ENCODE measurements at places on chromosomes 5 and 9.

- no peak for DNase-seq
Measured at GRCh38 chr5:58211441-58211840, 248.4 kb downstream of the PLK2 start.

DNA sequence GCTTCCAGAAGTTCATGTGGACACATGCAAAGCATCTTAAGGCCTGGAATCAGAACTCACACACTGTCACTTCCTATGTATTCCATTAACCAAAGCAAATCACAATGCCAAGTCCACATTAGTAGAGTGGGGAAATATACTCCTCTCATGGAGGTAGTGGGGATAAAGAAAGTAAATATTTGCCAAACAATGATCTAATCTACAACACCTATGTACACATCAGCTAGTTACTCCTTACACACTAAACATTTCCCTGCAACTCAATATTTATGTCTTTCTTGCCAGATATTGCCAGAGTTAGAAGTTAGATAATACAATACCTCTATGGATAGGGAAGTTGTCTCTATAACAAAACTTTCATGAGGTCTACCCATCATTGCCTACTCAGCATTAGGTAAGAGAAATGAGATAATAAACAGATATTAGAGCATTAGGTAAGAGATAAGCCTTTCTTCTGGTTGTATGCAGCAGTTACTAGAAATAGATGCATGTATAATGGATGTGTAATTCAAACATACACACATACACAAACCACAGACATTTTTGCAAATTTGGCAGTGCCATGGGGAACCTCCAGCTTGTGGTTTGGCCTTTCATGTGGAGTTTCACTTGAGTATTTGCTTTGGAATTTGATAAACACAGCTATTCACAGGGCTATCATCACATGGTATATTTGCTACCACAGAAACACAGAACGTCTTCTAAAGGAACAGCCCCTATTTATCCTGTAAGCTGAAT lies 196.5 kb downstream of the TLE1 start:
- no peak for DNase-seq

DNA sequence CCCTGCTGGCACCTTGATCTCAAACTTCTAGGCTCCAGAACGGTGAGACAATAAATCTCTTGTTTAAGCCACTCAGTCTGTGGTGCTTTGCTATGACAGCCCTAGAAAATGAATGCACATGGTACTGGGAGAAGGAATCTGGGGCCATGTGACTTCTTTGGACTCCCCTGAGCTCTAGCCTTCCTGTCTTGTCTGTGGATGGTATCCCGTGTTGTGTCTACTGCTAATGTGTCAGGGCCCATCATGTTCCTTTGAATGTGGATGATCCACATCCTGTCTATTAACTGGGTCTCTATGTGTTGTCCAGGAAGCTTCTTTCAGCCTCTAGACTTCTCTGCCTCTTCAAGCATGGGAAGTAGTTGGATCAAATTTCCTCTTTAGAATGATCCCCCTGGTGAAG lies 25.1 kb downstream of the IL7R start:
- DNase-seq = no peak

- no peak for DNase-seq
Measured at GRCh38 chr9:114591849-114592248, 4.3 kb downstream of the ATP6V1G1 start.

DNA sequence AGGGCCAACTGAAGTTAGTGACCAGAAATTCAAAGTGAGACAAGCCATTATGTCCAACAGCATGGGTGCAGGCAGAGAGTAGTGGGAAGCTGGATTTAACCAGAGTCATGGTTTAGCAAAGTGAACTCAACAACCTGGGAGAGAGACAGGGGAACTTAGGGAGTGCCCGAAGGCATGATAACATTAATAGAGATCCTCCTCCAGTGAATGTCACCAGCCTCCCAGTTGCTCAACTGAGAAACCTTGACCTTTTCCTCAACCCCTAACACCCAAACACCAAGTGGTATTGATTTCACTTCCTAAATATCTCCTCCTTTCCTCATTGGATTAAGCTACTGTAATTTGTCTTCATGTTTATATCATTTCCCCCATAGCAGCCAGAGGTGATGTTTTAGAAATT lies 42.6 kb downstream of the HMGCS1 start:
- no peak for DNase-seq

GRCh38 chr9:137781906-137782585 lies 95.5 kb upstream of the CACNA1B start:
- no peak for DNase-seq
